Activated naive CD8-positive, alpha-beta T cell treated with anti-CD3 and anti-CD28 coated beads for 36 hours (primary cell): ENCODE measurements at places on chromosomes 3 and 15. TPM values are rescaled to one million over a fixed set of nuclear protein-coding genes. Genes with fewer than 3 reads are reported as not detected.

Gene PYGO1
- total RNA-seq: not detected

Gene PLA2G4B
- total RNA-seq: 2.2 TPM

Gene TUSC7
- total RNA-seq: not detected

Gene RTP1
- total RNA-seq: not detected

Gene RPL4
- total RNA-seq: 4,826 TPM

Gene SLC9C1
- not detected for total RNA-seq

Gene GPR171
- 134 TPM for total RNA-seq

GRCh38 chr3:38102444-38102814, 34.5 kb downstream of the ACAA1 start:
- no peak for DNase-seq

GRCh38 chr15:49718846-49719245, 98.0 kb downstream of the DTWD1 start:
- no peak for DNase-seq

DNA sequence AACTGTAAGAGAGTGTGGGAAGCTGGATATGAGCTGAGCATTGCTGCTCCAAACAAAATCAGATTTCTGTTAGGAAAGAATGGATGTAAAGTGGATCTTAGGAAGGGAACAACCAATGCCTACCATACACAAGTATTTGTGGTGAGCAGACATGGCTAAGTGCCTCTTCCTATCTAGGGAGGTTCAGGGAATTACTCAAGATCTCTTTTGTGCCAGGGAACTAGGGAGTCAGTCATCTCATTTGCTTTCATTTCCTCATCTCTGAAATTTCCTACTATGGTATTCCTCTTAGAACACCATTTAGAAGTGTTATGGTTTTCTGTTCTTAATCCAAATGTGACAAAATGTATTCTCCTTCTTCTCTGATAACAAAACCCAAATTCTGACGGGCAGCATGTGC, 396.5 kb downstream of the FHIT start:
- DNase-seq: no peak

GRCh38 chr3:189236352-189236751, 64.6 kb downstream of the TPRG1 start:
- no peak for DNase-seq

- no peak for DNase-seq
Measured at GRCh38 chr15:30953731-30954378, 37.6 kb downstream of the MTMR10 start.

DNA sequence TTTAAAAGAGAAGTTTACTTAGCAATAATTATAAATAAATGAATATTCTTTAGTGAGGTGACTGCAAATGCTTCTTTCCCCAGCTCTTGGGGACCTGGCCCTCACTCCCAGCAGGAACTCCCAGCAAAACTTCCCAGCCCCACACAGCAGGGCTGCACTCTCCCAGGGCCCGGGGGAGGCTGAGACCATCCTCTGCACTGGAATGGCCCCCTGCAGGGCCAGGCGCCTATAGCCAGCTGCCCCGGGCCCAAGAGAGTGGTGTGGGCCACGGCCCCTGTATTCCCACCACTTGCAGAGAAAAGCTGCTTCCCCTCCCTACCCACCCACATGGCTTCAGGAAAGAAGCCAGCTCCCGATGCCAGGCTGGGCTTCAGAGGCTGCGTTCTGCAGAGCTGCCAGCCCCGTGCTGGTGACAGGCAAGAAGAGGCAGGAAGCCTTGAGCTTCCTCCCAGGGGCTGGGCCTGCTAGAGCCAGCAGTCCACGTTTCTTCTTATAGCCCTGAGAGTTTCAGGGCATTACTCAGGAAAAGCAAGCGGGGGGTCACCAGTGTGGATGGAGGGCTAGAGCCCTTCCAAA, 20.0 kb downstream of the IDH2 start:
- DNase-seq: no peak

- no peak for DNase-seq
Measured at GRCh38 chr3:61264281-61264680, 13.0 kb upstream of the FHIT start.

DNA sequence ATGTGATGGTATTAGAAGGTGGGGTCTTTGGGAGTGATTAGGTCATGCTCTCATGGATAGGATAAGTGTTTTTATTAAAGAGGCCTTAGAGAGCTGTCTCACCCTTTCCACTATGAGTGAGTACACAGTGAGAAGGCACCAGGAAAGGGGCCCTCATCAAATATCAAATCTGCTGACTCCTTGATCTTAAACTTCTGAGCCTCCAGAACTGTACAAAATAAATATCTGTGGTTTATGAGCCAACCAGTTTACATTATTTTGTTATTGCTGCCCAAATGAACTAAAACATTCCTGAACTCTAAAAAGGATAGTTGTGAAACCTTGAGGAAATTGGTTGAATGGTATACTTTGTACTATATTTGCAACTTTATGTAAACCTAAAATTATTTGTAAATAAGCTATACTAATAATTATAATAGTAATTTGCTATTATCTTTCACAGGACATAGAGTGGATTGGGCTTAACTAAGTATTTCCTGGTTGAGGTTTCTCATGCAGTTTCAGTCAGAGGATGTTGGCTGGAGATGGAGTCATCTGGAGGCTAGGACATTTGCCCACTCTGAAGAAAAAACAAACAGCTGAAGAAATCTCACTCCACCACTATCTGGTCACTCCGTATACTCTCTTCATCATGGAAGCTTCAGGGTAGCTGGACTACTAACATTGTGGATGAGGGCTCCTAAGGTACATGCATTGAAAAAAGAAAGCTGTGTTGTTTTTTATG, 1068.6 kb upstream of the CADM2 start:
- no peak for DNase-seq

DNA sequence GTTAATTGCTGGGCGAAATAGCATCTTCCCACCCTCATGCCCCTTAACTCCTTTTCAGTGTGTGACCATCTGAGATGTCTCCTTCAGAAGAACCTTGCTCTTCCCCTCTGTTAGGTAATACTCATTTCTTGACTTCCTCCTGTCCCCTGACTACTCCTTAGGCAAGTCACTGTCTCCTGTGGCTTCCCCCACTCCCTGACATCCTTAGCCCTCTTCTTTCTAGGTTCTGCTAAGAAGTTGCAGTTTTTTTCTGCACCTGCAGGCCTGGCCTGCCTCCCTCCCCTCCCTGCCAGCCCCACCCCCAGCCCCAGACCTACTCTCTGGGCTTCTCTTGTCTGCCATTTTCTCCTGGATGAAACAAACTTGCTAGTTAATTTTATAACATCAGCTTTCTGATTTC, 15.2 kb upstream of the EID1 start:
- DNase-seq: peak; percentile 11

DNA sequence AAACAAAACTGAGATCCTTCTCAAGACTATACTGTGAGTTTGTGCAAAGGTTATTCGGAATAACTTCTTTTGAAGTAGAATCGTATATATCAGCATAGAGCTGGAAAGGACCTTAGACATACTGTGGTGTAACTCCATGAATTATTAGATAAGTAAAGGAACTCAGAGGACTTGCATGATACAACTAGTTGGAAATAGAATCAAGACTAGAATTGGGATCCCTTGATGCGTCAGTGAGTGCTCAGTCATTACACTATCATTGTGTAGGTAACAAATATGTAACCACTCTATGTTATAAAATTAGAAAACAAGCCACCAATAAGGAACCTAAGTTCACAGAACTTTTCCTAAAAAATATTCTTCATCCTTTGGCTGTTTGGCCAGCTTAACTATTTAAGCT, 61.1 kb downstream of the CBLB start:
- no peak for DNase-seq

GRCh38 chr15:40691737-40692136, 3.2 kb upstream of the RAD51 start:
- no peak for DNase-seq

DNA sequence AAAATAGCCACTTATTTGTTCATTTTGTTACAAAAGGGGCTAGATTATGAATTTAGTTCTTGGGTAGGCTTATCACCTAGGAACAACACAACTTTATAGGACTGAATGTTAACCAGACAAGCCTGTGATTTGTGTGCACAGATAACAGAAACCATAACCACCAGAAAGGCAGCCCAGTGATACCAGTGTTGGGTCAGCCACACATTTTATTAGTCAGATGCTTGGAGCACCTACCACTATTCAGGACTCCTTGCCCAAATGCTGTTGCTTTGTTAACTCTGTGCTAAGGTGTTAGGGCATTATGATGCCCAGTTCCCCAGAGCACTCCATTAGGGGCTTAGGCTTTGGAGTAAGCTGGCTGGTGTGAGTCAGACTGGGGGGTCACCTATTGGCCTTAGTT, 22.5 kb downstream of the PLCL2 start:
- no peak for DNase-seq

DNA sequence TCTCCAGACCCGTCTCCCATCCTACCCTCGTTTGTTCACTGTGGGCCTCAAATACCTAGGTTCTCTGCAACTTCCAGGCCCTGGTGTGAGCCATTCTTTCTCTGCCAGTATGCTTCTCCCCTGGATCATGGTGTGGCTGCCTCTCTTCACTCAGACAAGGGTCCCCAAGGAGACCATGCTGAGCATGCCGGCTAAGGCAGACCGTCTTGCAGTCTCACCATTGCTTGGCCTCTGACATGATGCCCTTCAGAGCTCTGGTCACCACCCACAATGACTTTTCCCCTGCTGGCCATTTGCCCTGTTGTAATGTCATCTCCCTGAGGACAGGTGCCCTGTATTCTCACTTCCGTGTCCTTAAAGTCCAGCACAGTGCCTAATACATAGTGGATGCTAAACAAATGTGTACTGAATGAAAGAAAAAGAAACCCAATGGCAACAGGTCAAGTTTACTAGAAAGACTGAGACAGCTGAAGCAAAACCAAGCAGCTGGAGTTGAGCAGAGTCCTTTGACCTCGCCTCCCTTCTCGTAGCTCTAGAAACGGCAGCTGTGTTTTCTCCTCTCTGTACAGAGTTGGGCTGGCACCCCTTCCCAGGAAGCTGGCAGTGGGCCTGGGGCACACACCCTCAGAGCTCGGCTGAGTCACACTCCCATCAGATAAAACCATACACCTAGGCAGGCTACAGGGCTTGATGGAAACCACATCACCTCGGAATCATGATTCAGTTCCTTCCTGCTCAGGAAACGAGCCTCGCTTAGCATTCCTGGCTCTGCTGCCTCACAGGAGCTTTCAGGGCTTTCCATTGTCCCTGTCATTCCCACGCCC, 8.6 kb downstream of the TLR9 start:
- DNase-seq: no peak

DNA sequence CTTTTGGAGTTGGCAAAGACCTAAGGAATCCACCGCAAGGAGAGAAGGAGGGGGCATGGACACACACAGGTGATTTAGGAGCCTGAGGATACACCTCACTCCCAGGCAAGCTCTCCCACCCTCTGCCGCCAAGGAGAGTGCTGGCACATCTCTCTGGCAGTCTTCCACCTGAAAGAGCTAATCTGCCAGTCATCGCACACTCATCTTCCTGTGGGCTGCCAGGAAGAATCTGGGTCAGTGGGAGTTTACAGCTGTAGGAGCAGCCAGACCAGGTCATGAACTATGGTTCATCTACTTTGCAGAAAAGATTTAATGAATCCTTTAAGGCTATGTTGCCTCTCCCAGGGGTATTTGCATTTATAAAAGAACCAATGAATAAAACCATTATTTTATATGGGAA, 170.6 kb upstream of the TSC22D2 start:
- DNase-seq: no peak

- DNase-seq: no peak
Measured at GRCh38 chr3:146896711-146897110, 291.6 kb upstream of the PLSCR5 start.

DNA sequence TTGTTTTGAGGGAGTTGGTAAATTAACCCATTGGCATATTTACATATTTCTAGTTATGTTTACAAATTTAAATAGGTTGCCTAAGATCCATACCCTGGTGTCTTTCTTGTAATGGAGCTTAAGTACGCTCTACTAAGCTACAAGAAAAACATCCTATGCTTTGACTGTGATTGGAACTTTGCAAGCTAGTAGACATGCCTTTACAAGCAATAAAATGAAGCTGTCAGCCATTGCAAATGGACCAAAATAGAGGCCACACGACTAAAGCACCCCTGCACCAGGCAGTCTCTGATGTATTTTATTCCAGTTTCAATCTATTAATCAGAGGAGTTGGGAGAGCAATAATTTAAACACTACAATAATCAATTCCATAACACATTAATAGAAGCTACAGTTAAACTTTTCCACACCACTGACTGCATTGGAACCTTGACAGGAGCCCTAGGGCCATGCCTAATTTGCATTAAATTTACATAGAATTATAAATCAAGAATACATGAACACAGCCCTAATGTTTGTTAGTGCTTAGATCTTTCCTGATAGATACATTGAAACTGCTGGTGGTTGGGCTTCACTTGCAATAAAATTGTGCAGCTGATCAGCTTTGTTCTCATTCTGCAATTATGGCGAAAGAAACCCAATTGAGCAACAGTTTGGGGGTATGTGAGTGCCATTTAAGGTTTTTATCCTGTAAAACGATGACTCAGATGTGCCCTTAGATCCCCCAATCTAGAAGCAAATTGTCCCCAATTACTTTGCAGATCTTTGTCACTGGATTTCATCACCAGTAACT, 360.1 kb downstream of the LSAMP start:
- DNase-seq: no peak
